H1 (cell line): ENCODE measurements at places on chromosomes 7 and 10.

GRCh38 chr10:80407812-80408241 lies 524 bp upstream of the PRXL2A start:
- H3K27me3 ChIP-seq: no peaks in the 10 kb centered on the region
- peak overlapping the region; percentile 58 for H3K4me3 ChIP-seq
- no peak overlapping the region for H3K27ac ChIP-seq

DNA sequence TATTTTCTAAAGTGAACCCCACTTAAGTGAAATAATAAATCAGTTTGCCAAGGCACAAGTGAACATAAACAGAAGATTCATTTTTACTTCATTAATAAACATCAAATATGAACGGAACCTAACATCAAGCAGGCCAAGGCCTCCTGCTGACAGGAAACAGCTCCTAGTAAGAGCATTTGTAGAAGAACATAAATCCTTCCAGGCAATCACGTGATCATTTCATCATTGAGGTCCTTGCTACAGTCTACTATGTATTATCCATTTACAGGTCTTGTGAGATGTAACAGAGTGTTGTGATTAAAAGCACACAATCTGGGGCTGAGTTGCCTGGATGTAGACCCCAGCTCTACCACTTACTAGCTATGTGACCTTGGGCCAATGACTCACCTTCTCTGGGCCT lies 70.6 kb downstream of the CALD1 start:
- no peaks in the 10 kb centered on the region for H3K27me3 ChIP-seq
- no peak for DNase-seq

GRCh38 chr10:61609701-61610100 lies 53.0 kb upstream of the CABCOCO1 start:
- no peaks in the 10 kb centered on the region for H3K36me3 ChIP-seq
- DNase-seq: no peak
- H3K4me1 ChIP-seq: 0 out of 2 replicates have a peak, but pooled peaks cover under 1% of the 10 kb centered on the region
- H3K27me3 ChIP-seq: no peaks in the 10 kb centered on the region
- H3K4me3 ChIP-seq: no peak overlapping the region
- no peak overlapping the region for H3K27ac ChIP-seq

DNA sequence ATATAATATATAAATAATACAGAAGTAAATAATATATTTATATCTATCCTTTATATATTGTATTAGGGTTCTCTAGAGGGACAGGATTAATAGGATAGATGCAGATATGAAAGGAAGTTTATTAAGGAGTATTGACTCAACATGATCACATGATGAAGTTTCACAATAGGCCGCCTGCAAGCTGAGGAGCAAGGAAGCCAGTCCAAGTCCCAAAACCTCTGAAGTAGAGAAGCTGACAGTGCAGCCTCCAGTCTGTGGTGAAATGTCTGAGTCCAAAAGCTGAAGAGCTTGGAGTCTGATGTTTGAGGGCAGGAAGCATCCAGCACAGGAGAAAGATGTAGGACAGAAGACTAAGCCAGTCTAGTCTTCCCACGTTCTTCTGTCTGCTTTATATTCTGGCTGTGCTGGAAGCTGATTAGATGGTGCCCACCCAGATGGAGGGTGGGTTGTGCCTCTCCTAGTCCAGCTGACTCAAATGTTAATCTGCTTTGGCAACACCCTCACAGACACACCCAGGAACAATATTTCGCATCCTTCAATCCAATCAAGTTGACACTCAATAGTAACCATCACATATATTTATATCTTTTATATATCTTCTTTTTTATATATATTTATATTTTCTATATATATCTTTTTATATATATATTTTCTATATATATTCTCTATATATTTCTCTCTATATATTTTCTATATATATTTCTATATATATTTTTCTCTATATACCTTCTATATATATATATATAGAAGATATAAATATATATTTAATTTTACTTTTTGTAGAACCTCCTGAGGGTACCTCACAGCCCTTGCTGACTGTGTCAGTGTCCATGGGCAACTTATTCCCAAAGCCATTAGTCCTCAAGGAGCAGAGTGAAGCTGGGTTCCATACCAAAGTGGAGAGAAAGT lies 24.6 kb upstream of the AKR1B10 start:
- no peaks in the 10 kb centered on the region for H3K4me1 ChIP-seq
- H3K36me3 ChIP-seq: no peaks in the 10 kb centered on the region
- DNase-seq: no peak

DNA sequence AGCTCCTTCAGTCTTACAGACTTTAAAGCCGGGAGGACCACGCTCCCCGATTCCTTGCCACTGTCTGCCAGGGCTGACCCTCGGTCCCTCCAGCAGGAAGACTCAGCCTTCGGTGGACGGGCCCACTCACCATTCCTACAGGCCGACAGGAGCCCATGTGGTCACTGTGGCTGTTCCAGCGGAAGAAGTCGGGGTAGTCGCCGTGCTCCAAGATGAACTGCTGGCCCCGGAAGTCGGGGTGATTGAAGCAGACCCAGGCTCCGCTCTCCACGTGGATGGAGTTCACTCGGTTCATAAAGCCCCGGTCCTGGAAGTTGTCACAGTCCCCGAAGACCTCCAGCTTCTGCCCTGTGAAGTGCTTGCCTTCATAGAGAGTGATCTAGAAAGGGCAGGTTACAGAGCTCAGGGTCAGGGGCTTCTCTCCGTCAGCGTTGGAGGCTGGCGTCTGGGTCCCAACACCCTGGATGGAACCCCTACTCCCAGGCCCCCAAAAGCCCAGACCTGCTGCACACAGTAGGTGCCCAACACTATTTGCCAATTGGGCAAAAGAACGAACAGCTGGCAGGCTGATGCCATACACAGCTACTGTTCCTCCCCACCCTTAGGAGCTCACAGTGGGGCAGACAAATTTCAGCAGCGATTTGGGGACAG lies 1.9 kb downstream of the CRYGN start:
- H3K36me3 ChIP-seq: no peaks in the 10 kb centered on the region
- no peak overlapping the region for H3K27ac ChIP-seq
- H3K4me1 ChIP-seq: no peaks in the 10 kb centered on the region
- peaks cover 6% of the 10 kb centered on the region; the same call in 1 of the 2 replicates for H3K27me3 ChIP-seq
- H3K4me3 ChIP-seq: no peak overlapping the region

DNA sequence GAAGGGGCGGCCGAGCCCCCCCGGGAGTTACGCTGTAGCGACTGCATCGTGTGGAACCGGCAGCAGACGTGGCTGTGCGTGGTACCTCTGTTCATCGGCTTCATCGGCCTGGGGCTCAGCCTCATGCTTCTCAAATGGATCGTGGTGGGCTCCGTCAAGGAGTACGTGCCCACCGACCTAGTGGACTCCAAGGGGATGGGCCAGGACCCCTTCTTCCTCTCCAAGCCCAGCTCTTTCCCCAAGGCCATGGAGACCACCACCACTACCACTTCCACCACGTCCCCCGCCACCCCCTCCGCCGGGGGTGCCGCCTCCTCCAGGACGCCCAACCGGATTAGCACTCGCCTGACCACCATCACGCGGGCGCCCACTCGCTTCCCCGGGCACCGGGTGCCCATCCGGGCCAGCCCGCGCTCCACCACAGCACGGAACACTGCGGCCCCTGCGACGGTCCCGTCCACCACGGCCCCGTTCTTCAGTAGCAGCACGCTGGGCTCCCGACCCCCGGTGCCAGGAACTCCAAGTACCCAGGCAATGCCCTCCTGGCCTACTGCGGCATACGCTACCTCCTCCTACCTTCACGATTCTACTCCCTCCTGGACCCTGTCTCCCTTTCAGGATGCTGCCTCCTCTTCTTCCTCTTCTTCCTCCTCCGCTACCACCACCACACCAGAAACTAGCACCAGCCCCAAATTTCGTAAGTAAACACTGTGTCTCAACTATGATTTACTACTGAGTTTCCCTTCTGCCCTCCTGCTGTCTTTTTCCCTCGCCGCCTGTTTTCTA lies 666 bp downstream of the NRG3 start:
- no peaks in the 10 kb centered on the region for H3K36me3 ChIP-seq
- peaks cover 15% of the 10 kb centered on the region for H3K27me3 ChIP-seq
- H3K4me1 ChIP-seq: peaks cover 6% of the 10 kb centered on the region
- peak overlapping the region; percentile 69 for H3K4me3 ChIP-seq
- H3K27ac ChIP-seq: no peak overlapping the region
